ENCODE measurements at places on chromosomes 5 and 9. TPM values are rescaled to one million over a fixed set of nuclear protein-coding genes. Genes with fewer than 3 reads are reported as not detected.
A peak's percentile ranks its signal among the peaks of the same experiment; 100 is the strongest.

DNA sequence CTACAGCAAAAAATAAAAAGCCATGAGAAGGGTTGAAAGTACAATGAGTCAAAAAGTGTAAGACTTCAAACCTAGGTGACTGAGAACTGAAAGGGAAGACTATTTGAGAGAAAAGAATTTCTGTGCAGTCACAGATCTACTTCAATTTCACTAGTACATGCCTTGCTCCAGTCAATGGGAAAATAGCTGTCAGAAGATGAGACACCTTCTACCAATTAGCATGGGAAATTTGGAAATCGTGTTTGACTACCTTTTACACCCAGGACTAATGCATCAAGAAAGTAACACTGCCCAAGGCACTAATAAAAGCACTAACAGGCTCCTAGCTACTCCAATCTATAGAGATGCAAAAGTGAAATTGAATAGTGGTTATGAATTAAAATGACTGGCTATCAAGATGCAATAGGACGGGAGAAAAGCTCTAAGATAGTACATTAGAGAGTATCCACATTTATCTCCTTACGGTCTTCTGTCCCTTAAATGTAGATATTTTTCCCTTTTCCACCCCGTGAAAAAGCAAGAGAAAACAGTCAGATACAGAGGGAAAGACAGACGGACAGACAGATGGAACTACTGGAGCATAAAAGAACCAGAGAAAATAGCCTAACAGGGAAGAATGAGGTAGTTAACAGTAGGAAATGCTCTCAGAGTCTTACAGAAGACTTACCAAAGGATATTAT lies 15.2 kb downstream of the ERP44 start:
- no peak for DNase-seq

- DNase-seq = no peak
These were observed 2.0 kb downstream of the AK1 start for GRCh38 chr9:127875306-127875966.

DNA sequence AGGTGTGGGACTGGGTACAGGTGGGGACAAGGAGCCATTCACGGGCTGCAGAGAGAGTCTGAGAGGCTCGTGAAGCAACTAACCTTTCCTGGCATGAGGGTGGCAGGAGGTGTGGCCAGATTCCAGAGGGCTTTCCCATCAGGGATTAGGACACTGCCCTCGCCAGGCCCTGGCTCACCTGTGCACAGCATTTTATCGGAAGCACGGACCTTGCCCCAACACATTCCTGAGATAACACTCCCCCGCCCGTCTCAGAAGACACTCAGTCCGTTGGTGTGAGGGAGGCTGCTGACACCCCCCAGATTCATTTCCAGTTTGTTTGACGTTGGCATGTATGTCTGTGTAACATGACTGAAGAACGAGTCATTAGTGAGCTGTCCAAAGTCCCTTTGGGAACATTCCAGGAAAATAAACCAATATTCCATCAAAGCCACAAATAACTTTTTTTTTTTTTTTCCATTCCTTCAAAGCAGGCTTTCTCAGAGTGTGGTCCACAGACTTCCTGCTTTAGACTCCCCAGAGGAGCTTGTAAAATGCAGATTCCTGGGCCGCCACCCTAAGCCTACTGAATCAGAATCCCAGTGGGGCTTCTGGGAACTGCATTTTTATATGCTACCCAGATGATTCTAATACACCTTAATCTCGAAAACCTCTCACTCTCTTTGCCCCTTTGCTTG lies 23.4 kb downstream of the WWC1 start:
- DNase-seq = no peak

- DNase-seq = peak; percentile 57
These were observed 34.5 kb upstream of the GLIS3 start for GRCh38 chr9:4334410-4334813.

GRCh38 chr9:71929223-71929622 lies 17.8 kb downstream of the C9orf85 start:
- no peak for DNase-seq

The GDA gene
- 2.9 TPM for total RNA-seq

The ZNF354C gene
- 4.7 TPM for total RNA-seq

The PCDHGC5 gene
- total RNA-seq = 3.0 TPM

DNA sequence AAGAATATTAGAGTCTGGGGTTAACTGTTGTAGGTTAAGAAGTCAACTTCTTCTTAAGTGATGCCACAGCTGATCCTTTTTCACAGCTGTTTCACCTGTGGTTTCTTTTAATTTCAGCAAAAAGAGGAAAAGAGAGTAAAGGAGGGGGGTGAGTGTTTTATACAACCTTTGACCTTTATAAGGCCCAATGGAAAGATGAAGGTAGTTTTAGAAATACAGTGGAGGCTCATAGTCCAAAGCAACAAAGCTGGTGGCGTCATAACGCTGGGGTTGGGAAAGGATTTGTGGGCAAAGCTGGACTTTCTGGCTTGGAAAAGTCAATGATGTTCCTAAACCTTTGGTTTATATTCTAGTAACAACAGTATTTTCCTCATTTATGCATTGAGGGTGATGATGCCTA lies 49.5 kb downstream of the RCL1 start:
- no peak for DNase-seq

DNA sequence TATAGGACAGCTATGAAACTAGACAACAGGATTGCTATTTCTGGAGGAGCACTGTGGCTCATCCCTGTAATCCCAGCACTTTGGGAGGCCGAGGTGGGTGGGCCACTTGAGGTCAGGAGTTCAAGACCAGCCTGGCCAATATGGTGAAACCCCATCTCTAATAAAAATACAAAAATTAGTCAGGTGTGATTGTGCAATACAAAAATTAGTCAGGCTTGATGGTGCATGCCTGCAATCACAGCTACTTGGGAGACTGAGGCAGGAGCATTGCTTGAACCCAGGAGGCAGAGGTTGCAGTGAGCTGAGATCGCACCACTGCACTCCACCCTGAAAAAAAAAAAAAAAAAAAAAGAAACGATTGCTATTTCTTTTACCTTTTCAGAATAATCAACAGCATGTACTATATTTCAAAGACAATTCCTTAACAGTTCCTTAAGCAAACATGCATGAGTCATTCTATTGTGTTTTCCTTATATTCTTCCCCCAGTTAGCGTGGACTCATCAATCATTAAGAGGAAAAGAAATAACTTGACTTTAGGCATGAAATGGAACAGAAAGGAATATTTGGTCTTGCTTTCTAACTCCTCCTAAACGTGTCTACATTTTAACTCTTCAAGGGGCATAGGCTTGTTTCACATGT lies 162.6 kb downstream of the TAF11L14 start:
- no peak for DNase-seq

GRCh38 chr9:125486152-125486508 lies 220.9 kb downstream of the MAPKAP1 start:
- no peak for DNase-seq

DNA sequence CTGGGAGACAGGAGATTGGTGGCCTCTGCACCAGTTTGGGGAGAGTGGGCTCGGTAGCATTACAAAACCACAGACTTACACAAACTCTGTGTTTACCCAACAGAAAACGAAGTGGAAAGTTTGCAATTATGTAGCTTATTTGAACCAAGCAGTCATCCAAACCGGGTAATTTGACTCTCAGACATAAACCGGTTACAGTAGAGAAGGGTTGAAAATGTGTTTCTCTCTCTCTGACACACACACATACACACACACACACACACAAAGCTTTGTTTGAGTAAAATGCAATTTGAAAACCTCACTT lies 97.1 kb upstream of the ZNF608 start:
- no peak for DNase-seq

Data from Right ventricle myocardium superior (tissue), 1 donor.